ENCODE measurements at places on chromosomes 5 and 9.
A peak's percentile ranks its signal among the peaks of the same experiment; 100 is the strongest.

DNA sequence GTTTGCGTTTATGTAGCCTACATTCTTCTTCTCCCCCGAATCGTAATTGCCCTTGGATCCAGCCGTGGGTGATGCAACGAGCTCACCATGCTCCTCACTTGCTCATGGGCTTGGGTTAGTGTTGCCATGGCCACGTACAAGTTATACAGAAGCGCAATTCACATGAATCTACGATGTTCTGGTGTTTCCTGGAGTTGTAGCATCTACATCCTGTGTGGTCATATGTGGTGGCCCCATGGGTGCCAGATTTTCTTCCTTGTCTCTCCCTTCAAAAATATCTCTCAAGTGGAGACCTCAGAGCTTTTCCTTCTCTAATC is 115.3 kb downstream of the TLE4 start:
- no peak for DNase-seq

DNA sequence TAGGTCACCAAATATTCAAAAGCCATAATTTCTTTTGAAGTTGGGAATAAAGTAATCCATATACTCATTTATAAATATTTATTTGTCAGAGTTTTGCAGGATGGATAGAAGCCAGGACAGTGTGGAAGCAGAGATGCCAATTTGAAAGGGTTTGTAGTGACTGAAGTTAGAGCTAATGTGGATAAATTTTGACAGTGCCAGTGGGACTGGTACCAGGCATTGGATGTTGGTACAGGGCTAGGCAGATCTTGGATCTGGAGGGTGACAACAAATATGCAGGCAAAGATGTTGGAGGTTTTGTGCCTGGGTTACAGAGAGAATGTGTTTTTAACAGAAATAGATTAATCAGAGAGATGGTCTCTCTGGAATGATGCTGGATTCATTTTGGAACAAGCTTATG is 135.6 kb downstream of the DMRTA1 start:
- DNase-seq = no peak

GRCh38 chr5:131377785-131378325 is 114.0 kb downstream of the CDC42SE2 start:
- no peak for DNase-seq

GRCh38 chr9:27688954-27689353 is 115.7 kb upstream of the C9orf72 start:
- DNase-seq = no peak

DNA sequence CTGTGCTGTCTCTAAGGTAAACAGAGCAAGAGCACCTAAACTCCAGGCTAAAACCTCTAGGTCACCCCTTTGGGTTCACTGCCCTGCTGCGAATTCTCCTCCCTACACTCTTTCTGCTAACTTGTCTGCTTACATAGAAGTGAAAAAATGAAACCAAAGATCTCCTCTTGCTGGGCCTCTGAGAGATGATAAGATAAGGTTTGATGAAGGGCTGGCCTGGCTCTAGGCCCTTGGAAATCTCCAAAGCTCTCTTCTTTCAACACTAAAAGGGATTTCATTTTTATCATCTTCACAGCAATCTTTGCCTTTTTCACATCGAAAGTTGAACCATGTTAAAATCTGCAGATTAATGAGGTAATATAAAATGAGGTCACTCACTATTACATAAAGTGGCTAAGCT is 450.8 kb upstream of the TLE4 start:
- DNase-seq = no peak

- DNase-seq = no peak
These were observed 114.5 kb downstream of the FER start for GRCh38 chr5:108862211-108862610.

DNA sequence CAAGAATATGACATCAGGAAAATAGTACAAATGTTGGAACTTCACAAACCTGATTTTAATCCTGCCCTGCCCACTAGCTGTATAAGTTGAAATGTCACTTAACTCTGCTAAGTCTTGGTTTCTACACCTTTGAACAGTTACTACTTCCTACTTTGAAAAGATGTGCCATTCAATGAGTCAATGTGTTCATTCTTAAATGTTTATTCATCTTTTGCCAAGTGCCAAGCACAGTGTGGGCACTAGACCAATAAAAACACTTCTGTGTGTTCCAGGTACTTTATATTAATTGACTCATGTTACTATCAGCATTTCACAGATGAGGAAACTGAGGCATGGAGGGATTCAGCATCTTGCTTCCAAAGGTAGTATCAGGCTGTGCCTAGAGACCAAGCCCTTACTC is 12.8 kb downstream of the PDCL start:
- DNase-seq = no peak

DNA sequence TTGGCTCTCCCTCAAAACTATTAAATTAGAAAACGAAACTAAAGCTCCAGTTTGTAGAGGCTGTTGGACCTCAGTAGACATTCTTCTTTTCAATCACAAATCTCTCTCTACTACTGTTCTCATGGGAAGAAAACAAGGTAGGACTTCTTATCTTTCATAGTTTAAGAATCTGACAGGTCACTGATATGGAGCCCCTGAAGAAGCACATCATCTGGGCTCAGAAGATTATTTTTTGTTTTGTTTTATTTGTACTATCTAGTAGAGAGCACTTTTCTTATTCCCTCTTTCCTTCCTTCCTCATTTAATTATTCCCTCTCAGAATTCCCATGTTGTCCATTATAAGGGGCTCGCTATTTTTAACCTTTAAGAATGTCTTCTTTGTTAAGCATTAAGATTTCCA is 26.3 kb downstream of the STARD4 start:
- no peak for DNase-seq

DNA sequence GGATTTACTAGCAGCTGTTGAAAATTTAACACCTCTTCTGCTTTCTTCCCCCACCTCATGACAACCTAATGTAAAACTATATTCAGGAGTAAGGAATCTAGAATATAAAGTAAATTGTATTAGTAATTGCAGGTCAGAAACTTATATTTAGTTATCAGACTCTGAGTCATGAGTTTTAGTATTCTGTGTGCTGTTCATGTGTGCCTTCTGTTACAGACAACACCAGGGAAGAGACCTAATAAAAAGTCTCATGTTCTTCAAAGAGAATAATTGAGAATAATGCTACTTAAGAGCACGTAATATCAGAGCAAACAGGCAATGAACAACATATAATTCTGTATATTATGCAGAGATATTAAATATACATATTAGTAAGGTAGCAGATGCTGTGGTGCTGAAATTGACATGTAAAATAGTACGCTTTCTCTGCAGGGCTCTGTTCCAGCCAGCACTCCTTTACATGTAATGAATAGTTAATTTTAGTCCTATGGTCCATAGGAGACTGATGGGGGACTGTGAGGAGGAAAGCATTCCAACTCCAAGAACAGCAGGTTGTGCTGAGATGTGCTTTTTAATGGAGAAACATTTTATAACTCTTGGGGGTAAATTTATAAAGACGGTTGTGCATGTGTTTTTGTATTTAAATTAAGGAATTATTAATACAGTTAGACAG is 106.4 kb downstream of the ZSWIM6 start:
- no peak for DNase-seq

GRCh38 chr5:74442466-74442865 is 198.1 kb downstream of the ENC1 start:
- DNase-seq = peak; percentile 57

- DNase-seq = peak; percentile 72
These were observed 55.9 kb downstream of the NSUN2 start for GRCh38 chr5:6576861-6577501.

GRCh38 chr9:90249094-90249493 is 393.5 kb downstream of the DIRAS2 start:
- DNase-seq = no peak

GRCh38 chr5:180387798-180388197 is 34.7 kb upstream of the GFPT2 start:
- DNase-seq = peak; percentile 10

DNA sequence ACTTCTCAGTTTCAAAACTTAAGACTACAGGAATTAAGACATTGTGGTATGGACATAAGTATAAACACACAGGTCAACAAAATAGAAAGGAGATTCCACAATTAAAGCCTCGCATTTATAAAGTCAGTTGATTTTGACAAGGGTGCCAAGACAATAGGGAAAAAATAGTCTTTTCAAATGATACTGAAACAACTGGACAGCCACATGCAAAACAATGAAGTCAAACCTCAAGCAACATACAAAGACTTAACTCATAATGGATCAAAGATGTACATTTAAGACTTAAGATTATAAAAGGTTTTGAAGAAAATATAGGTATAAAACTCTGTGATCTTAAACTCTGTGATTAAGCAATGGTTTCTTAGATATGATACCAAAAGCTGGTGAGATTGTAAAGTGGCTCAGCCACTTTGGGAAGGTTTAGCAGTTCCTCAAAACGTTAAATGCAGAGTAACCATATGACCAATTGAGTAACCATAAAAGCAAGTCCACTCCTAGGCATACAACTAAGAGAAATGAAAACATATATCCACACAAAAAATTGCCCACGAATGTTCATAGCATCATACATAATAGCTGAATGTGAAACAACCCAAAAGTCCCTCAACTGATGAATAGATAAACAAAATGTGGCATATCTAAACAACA is 22.0 kb downstream of the HINT1 start:
- DNase-seq = no peak

DNA sequence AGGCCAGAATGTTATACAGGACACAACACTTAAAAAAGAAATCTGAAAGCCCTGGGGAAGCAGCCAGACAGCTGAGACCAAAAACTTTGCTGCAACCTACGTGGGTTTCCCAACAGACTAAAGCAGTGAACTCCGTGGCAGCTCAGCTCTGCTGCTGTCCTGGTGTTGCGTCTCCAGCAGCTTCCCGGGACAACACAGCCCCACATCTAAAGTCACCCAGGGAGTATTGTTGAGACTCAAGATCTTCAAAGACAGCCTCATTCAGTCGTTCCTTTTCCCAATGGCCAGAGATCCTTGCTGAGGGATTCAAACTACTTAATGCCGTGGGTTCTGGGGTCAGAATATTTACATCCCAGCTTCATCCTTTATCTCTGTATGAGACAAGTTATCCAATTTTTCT is 125.8 kb downstream of the MED10 start:
- no peak for DNase-seq

GRCh38 chr9:125902831-125903512 is 155.8 kb downstream of the PBX3 start:
- DNase-seq = no peak

DNA sequence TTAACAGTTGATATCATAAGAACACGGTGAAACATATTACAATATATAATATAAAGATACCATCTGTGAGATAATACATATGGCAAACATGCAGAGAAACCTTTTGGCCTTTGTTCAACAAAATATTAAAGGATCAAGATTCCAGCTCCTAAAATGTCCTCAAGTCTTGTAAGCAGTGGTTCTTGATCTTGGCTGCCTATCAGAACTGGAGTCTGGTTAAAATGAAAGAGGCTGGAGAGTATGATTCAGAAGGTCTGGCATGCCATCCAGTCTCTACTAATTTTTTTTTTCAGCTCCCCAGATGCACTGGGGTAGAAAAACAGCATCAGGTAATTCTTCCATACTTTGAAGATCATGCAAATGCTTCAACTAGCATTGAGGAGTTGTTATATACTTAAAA is 83.2 kb downstream of the TNC start:
- no peak for DNase-seq

DNA sequence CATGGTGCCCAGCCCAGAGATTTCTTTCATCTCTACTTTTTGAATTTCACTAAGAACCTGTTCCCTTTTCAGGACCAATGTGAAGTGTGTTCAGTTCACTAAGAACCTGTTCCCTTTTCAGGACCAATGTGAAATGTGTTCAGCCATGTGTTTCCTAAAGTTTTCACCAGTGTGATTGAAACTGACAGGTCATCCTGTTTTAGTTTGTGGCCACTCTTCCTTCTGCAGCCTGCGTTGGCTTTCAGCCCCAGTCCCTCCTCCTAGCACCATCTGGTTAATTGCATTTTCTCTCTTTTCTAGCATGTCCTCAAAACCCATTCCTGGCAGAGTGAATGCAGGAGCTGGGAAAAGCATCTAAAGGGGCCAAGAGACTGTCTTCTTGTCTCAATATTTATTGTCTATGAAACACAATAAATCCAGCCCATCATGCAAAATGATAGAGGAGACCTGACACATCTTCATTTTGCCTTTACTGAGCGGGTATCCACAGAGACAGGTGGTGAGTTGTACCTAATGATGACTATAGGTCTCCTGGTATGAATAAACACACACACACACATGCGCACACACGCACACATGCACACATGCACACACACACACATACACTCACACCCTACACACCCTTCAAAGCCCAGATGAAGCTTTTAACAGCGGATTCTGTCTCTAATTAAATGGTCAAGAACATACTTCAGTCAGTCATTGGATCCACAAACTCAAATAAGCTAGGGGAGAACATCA is 6.1 kb upstream of the PANK3 start:
- no peak for DNase-seq

- DNase-seq = no peak
These were observed 201.0 kb downstream of the EFNA5 start for GRCh38 chr5:107469485-107470294.

All from endodermal cell (in vitro differentiated cells).